ENCODE measurements at places on chromosomes 6 and 20. TPM values are rescaled to one million over a fixed set of nuclear protein-coding genes. Genes with fewer than 3 reads are reported as not detected.

- no peak for DNase-seq
Observed at GRCh38 chr20:62792182-62792939, 3.9 kb upstream of the MRGBP start.

DNA sequence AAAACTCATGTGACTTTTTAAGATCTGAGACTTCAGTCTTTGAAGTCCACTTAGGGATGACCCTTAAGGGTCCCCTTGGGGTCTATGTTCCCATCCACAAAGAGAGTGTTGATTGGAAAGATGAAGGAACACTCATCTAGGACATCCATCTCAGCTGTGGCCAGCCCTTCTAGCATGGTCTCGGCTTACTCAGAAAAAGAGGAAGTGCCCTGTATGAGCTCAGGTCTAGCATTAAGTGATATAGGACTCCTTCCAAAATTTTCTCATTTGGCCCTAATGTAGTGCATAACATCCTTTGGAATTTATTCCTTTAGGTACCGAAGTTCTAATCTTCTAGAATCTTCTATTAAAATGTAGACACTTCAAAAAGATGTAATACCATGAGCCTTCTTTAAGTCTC, 77.4 kb downstream of the NDUFAF5 start:
- DNase-seq = no peak

The ID4 gene
- total RNA-seq = 35.2 TPM

The HMGCLL1 gene
- 4.2 TPM for total RNA-seq

The PCMT1 gene
- total RNA-seq = 69.4 TPM

GRCh38 chr6:141265756-141266623, 866.7 kb upstream of the GJE1 start:
- DNase-seq = no peak

The NMBR gene
- not detected for total RNA-seq

- DNase-seq = no peak
Observed at GRCh38 chr6:136593748-136594490, 43.7 kb upstream of the MAP7 start.

The TTK gene
- total RNA-seq = 0.55 TPM

- DNase-seq = no peak
Observed at GRCh38 chr6:112413780-112414179, 66.7 kb downstream of the RFPL4B start.

The KCNG1 gene
- not detected for total RNA-seq

The C6orf120 gene
- 22.0 TPM for total RNA-seq

GRCh38 chr6:136890194-136890839, 31.8 kb upstream of the SLC35D3 start:
- DNase-seq = no peak

GRCh38 chr20:9035126-9035525, 33.8 kb upstream of the PLCB4 start:
- DNase-seq = no peak

GRCh38 chr6:138145402-138145801, 16.3 kb upstream of the ARFGEF3 start:
- no peak for DNase-seq

The CLPSL2 gene
- total RNA-seq = not detected

GRCh38 chr6:96330884-96331283, 190.7 kb upstream of the UFL1 start:
- DNase-seq = no peak

The OOEP gene
- 1.2 TPM for total RNA-seq

The EYS gene
- not detected for total RNA-seq

- no peak for DNase-seq
Observed at GRCh38 chr6:157861184-157861583, 38.1 kb downstream of the SNX9 start.

GRCh38 chr6:166952121-166952520, 4.2 kb downstream of the RNASET2 start:
- DNase-seq = no peak

- DNase-seq = no peak
Observed at GRCh38 chr6:162140251-162140852, 587.2 kb downstream of the PRKN start.

DNA sequence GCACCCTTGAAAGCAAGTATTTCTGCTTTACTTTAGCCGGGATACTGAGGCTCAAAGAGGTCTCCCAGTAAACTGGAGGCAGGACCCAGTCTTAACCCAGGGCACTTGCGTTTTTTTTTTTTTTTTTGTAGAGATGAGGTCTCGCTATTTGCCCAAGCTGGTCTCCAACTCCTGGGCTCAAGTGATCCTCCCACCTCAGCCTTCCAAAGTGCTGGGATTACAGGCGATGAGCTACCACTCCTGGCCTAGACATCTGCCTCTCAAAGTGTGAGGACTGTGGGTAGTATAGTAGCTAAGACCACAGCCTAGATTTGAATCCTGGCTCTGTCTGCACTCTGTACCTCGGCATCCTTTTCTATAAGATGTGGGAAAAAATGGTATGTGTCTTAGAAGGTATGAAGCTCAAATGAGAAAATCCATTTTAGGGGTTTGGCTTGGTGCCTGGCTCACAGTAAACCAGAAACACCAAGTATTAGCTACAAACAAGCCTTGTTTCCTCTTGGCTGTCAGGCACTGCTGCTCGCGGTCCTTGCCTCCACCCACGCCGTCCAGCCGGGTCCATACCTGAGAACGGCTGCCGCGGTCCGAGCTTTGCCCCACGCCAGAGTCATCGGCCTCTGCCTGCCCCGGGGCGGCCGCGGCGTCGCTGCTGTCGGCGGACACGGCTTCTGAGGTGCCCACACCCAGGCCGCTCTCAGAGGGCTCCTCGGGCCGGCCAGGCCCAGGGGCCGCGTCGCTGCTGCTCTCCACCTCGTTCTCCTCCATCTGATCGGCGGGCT, 1.2 kb downstream of the ZNF335 start:
- peak; percentile 76 for DNase-seq

DNA sequence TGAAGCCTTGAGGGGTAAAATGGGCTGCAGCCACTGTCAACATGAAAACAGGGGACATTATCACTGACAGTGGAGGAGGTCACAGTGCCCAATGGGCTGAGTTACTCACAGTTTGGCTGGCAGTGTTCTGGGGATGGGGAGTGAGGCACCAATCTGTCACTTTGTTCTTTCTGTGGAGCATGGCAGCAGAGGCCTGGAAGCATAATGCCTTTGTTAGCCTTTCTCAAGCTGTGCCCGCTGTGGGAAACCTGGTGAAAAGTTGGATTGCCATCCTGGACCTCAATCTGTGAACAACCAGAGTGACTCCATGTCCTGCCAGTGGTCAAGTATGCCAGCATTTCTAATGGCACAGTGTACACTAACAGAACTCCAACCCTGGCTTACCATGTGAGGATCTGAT, 143.6 kb downstream of the OR2B2 start:
- DNase-seq = no peak

- DNase-seq = no peak
Observed at GRCh38 chr6:36110863-36111262, 19.4 kb upstream of the MAPK13 start.

DNA sequence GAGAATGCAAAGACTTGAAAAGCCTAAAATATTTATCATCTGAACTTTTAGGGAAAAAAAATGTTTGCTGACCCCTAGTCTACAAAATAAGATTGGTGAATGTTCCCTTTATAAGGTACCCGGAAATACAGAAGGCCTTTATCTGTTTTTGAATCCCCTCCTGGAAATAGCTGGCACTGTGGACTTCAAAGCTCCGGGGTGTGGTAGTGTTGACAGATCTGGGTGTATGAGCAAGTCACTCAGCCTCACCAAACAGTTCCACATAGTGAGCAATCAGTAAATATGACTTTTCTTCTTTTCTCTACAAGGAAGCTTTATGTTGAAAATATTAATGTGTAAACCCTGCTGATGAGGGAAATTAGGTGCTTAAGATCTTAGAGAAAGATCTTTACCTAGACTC, 29.2 kb upstream of the HTR1B start:
- no peak for DNase-seq

The PDYN gene
- total RNA-seq = not detected

GRCh38 chr20:14336686-14337085, 726 bp downstream of the FLRT3 start:
- DNase-seq = no peak

The CSNK2B gene
- 114 TPM for total RNA-seq

The FERMT1 gene
- total RNA-seq = 2.4 TPM

The TXLNB gene
- 1.3 TPM for total RNA-seq

GRCh38 chr20:50343125-50343489, 152.5 kb downstream of the CEBPB start:
- DNase-seq = no peak

GRCh38 chr6:158744986-158745430, 74.2 kb downstream of the EZR start:
- no peak for DNase-seq

The MUCL3 gene
- total RNA-seq = 4.6 TPM

The PNPLA1 gene
- total RNA-seq = 0.35 TPM
